ENCODE measurements at places on chromosomes 12 and 14.

DNA sequence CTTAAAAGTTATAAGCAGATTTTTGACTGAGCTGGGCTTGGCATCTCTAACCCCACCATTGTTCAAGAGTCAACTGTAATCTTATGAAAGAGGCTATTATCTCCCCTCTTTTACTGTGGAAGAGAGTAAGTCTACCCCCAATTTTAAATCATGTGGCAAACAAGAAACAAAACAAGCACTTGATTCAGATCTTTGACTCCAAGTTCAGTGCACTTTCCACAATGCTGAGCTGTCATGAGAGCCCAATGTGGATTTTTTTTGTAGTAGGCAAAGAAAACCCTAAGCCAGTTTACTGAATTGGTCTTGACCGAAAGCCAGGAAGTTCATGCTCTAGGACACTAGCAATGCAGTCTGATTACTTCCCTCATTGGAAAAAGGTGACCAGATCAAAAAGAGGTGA lies 306.2 kb downstream of the GALC start:
- DNase-seq: no peak
- no peak overlapping the region for H3K4me3 ChIP-seq
- H3K4me1 ChIP-seq: no peaks in the 10 kb centered on the region
- no peak overlapping the region for H3K27ac ChIP-seq

DNA sequence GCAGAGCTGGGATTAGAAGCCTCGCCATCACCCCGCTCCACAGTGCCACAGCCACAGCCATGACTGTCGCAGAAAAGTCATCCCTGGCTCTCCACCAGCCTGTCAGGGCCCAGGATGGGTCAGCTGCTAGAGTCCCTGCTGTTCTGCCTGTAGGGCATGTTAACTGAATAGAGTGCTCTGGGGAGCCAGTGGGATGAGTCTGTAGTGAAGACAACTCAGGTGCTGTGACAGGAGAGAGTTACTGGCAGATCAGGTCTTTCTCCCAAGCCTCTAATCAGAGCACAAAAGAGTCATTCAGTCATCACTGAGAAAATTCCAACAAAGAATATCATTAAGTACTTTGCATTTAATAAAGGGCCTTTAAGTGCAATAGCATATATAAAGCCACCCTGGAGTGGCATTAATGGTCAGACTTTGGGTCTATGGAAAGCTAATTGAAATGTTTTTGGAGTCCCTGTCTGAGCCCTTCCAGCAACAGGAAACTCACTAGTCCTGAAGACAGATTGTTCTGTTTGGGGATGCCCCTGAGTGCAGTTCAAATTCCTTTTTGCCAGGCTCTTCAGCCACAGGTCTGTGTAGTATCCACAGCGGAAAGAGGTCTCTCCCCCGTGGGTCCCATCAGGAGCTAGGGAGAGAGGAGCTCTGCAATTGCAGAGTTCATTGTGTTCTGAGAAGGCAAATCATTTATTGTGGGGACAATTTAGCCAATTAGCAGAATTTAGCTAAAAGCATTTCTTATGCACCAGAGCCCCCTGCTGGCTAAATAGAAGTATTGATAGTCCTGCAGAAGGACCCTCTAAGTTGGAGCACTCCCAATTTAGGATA lies 45.2 kb upstream of the C14orf132 start:
- no peak for DNase-seq
- H3K4me3 ChIP-seq: no peak overlapping the region
- H3K4me1 ChIP-seq: no peaks in the 10 kb centered on the region
- H3K27me3 ChIP-seq: no peaks in the 10 kb centered on the region
- no peaks in the 10 kb centered on the region for H3K36me3 ChIP-seq

DNA sequence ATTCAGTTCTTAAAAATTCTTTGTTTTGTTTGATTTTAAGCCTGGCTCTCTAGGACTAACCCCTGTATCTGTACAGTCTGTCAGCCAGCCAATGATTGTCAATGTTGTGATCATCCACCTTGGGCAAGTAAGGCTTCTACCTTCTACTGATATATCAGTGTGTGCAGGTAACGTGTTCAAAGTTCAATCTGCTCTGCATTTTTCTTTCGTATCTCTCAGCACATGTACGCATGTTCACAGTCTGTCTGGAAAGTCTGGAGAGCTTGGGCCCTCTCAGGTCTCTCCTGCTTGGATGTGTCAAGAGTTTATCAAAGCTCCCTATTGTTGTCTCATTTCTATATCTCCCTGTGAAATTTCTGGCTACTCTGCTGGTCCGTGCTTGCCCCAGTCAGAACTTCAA lies 138.6 kb upstream of the VRK1 start:
- DNase-seq: no peak
- H3K4me1 ChIP-seq: no peaks in the 10 kb centered on the region
- H3K27me3 ChIP-seq: peaks cover 32% of the 10 kb centered on the region
- no peak overlapping the region for H3K4me3 ChIP-seq

DNA sequence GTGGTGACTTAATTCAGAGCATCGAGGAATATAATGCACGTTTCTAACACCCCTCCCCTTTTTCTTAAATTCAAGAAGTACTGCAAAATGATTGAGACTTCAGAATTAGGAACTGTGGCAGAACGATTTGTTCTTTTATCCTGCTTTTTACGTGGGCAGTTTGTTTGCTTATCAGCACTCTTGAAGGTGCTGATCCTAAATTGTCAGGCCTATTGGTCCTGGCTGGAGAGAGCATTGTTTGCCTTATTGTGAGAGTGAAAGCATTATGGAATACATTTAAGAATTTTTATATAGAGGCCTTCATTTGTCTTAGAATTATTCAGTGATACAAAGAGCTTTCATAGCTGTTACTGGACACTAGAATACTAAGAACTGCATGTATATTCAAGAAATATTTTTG lies 59.1 kb downstream of the TMTC2 start:
- no peaks in the 10 kb centered on the region for H3K27me3 ChIP-seq
- H3K36me3 ChIP-seq: no peaks in the 10 kb centered on the region
- no peak for DNase-seq
- H3K4me1 ChIP-seq: peaks cover 4% of the 10 kb centered on the region
- no peak overlapping the region for H3K27ac ChIP-seq

DNA sequence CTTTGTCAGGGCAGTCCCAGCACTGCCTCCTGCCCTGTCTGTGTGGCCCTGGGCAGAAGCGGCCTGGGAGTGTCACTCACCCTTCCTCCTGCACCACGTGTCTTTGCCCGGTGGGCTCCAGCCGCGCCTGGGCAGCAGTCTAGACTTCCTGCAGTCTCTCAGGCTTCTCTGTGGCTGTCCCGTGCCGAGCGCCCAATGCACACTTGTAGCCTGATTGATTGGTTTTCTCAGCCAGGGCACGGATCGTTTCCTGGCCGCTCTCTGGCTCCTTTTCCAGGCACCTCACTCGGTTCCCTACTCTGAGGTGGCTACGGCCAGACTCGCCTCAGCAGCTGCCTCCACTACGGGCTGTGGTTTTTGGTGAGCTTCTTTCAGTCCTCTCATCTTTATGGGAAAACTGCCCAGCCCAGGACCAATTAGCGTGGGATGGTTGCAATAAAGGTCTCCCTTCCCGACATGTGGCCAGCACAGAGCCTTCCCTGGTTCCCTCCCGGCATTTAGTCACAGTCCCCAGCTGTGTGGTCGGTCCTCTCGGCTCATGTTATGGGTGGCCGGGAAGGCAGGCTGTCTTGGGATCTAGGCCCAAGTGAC lies 133.1 kb downstream of the CACNA1C start:
- no peak overlapping the region for H3K27ac ChIP-seq
- H3K36me3 ChIP-seq: no peaks in the 10 kb centered on the region
- no peaks in the 10 kb centered on the region for H3K4me1 ChIP-seq
- peaks cover 100% of the 10 kb centered on the region for H3K27me3 ChIP-seq

- H3K27ac ChIP-seq: no peak overlapping the region
- no peaks in the 10 kb centered on the region for H3K4me1 ChIP-seq
These were observed 7.3 kb downstream of the DYRK4 start for GRCh38 chr12:4569261-4569660.

DNA sequence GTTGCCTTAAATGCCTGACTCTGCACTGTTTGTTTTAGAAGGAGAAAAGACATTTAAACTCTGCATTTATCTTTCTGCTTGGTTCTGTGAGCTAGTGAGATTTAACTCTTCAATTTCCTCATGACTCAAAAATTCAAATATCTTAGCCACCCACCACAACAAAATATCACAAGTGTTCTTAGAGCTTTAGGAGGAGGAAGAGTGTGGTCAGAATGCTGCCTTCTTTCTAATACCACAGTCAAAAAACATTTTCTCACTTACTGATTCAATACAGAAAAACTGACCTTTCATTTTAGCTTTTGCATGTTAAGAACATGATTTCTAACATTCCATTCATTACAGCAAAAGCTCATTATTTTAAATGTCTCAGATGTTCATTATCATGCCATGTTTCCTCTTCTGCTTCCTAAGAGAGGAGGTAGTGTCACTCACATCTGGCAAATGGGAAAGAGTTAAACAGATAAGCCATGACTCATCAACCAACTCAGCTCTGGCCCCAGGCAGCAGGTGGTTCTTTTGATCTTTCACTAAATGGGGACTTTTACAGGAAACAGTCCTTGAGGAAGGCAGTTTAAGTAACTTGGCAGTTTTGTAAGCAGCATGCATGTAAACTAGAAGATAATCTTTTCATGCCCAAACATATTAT lies 56.4 kb upstream of the RNU6-8 start:
- no peaks in the 10 kb centered on the region for H3K36me3 ChIP-seq
- H3K27ac ChIP-seq: no peak overlapping the region
- no peaks in the 10 kb centered on the region for H3K27me3 ChIP-seq
- peaks cover 20% of the 10 kb centered on the region for H3K4me1 ChIP-seq
- H3K4me3 ChIP-seq: no peak overlapping the region

DNA sequence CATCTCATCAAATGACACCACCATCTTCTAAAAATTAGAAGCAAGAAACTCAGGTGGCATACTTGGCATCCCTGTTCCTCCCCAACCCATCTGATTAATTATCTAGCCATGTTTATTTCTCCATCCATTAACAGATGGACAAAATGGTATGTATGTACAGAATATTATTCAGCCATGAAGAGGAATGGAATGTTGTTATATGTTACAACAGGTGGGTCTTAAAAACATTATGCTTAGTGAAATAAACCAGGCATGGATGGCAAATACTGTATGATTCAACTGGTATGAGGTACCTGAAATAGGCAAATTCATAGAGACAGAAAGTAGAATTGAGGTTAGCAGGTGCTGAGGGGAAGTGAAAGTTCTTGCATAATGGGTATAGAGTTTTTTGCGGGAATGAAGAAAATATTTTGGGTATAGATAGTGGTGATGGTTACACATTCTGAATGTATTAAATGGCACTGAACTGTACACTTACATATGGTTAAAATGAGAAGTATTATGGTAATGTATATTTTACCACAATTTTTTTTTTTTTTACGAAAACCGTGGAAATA lies 17.5 kb downstream of the YY1 start:
- no peak for DNase-seq
- no peaks in the 10 kb centered on the region for H3K36me3 ChIP-seq
- H3K27me3 ChIP-seq: no peaks in the 10 kb centered on the region

GRCh38 chr12:101995684-101996083 lies 66.1 kb downstream of the WASHC3 start:
- no peaks in the 10 kb centered on the region for H3K27me3 ChIP-seq
- no peaks in the 10 kb centered on the region for H3K36me3 ChIP-seq
- DNase-seq: no peak
- no peak overlapping the region for H3K27ac ChIP-seq
- H3K4me3 ChIP-seq: no peak overlapping the region

DNA sequence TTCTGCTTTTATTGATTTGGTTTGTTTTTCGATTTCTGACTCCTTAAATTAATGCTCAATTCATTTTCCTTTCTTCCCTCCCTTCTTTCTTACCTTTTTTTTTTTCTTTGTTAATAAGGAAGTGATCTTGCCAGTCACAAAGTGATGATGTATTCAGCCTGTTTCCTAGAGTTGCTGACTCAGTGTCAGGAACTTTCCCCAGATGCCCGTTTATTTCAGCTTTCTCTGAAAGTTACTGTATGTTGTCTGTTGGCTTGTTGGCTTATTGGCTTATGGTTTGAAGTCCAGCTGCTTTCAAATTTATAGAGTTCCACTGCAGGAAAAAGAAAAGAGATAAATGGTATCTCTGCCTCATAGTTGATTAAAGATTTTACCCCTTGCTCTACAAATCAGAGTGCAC lies 12.4 kb upstream of the SLC6A15 start:
- H3K4me3 ChIP-seq: no peak overlapping the region
- no peaks in the 10 kb centered on the region for H3K27me3 ChIP-seq
- no peak overlapping the region for H3K27ac ChIP-seq
- no peak for DNase-seq
- no peaks in the 10 kb centered on the region for H3K36me3 ChIP-seq

DNA sequence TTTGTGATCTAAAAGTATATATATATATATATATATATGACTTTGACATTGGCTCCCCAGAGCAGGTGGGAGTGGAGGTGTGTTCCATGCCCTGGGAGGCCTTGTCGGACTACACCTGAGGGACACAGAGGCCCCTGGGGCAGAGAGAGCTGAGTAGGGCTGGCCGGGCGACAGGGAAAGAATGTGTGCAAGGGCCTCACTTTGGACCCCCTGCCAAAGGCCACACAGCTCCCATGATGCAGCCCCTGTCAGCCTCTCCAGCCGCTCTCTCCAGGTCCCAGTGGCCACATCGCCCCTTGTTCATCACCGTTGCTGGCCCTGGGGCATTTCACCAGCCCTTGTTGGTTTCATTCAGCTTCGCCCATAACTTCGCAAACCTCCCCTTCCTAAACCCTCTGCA lies 123.9 kb downstream of the BCL11B start:
- DNase-seq: no peak
- no peaks in the 10 kb centered on the region for H3K36me3 ChIP-seq

- no peak overlapping the region for H3K4me3 ChIP-seq
- no peaks in the 10 kb centered on the region for H3K36me3 ChIP-seq
- H3K27me3 ChIP-seq: no peaks in the 10 kb centered on the region
- DNase-seq: no peak
- H3K27ac ChIP-seq: no peak overlapping the region
- H3K4me1 ChIP-seq: no peaks in the 10 kb centered on the region
These were observed 52.9 kb upstream of the BCL2L14 start for GRCh38 chr12:12017798-12018197.

DNA sequence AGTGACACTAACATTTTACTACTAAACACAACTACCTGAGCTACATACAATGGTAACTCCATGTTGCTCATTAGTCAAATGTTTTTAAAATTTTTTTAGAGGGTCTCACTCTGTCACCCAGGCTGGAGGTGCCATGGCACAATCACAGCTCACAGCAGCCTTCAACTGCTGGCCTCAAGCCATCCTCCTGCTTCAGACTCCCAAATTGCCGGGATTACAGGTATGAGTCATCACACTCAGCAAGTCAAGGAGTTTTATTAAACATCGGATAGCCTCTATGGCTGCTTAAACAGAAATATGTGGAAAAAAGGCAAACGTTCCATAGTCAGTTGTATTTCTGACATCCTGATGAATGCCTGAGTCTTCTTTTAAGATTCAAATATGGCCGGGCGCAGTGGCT lies 11.1 kb upstream of the NPFF start:
- no peaks in the 10 kb centered on the region for H3K4me1 ChIP-seq
- DNase-seq: no peak
- H3K27me3 ChIP-seq: no peaks in the 10 kb centered on the region
- no peak overlapping the region for H3K27ac ChIP-seq
- 0 out of 2 replicates have a peak, but pooled peaks cover 5% of the 10 kb centered on the region for H3K36me3 ChIP-seq
- no peak overlapping the region for H3K4me3 ChIP-seq
